ENCODE measurements at places on chromosomes 3 and 15. TPM values are rescaled to one million over a fixed set of nuclear protein-coding genes. Genes with fewer than 3 reads are reported as not detected.

GRCh38 chr3:10928407-10928960, 64.1 kb upstream of the SLC6A1 start:
- no peak for DNase-seq

DNA sequence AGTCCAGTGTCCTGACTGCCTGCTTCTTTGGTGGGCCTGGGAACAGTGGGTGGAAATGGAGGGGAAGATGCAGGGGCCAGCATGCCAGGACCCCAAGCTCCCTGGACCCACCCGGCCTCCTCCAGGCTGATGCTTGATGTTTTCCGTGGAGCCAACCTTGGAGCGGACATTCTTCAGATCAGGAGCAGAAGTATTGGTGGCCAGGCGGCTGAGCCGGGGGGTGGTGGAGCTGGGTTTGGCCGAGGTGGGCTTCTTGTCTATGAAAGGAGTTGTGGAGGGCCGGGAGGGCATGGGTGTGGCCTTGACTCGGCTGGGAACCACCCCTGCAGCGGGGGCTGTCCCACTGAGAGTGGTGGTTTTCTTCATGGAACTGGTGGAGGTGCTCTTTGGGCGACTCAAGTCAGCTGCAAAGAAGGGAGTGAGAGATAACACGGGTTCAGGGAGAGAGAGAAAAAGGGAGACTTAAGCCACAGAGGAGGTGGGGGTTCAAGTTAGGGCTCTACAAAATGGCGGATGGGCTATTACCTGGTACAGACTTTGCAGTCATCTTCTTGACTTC, 67.8 kb downstream of the DHX30 start:
- no peak for DNase-seq

GRCh38 chr3:70999730-71000129, 583.8 kb downstream of the FOXP1 start:
- no peak for DNase-seq

DNA sequence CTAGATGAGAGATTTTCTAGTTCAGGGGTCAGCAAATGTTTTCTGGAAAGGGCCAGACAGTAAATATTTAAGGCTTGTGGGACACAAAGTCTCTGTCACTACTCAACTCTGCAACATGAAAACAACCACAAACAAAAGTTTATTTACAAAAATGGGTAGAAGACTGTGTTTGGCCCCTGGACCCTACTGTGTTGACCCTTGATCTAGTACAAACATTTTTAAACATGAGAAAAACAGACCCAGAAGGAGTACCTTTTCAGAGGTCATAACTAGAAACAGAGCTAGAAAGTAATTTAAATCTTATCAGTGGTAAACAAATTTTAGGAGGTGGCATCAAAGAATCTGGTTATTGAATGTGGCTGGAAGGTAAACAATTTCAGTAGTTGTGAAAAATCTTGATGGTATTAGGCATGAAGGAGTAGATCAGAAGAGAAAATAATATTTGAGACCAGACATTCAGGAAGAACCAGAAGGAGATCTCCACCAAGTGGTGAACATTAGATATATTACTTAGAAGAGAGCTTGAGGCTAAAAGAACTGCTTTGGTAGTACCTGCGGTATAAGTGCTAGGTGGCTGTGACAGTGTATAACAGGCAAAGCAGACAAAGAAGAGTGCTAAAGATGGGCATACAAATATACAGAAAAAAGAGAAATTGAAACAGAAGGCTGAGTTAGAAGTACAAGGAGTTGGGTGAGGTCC, 101.7 kb downstream of the NR1I2 start:
- no peak for DNase-seq

GRCh38 chr15:33584797-33585196, 274.0 kb downstream of the RYR3 start:
- no peak for DNase-seq

DNA sequence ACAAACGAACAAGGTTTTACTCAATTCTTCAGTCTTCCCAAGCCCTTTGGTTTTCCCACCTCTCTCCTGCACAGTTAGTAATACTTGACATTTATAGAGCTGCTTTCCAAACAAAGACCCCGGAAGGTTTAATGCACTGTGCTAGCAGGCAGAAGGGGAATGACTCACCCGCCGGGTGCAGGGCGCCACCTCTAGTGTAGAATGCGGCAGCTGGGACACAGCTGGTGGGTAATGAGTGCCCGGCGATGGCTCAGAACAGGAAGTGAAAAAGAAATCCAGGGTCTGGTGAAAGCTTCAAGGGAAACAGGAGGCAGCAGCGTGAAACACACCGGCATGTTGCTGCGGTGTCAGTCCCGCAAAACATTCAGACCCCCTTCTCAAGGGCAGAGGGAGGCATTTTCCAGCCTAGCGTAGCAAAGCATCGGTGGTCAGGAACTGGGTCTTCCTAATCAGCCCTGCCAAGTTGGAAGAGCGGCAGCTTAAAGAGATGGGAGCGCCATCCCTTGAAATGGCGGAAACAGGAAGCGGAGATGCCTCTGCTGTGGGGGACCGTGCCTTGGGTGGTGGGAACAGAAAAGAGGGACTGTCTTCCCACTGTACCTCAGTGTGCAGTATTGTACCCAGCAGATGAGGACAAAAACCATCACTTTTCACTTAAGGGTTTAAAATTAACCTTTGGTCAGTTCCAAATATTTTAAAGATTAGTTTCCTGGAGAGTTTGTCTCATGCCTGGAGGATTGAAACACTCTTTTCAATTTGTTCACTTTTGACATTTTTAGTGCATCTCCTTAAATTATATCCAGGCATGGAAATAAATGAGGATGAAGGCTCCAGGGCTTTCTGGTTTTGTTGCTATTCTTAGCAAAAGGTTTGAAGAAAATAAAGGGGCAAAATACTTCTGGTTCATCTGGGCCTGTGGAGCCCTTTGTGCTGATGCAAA, 160.7 kb upstream of the MCTP2 start:
- DNase-seq: no peak

- DNase-seq: no peak
Observed at GRCh38 chr15:99324082-99324620, 72.9 kb downstream of the LRRC28 start.

DNA sequence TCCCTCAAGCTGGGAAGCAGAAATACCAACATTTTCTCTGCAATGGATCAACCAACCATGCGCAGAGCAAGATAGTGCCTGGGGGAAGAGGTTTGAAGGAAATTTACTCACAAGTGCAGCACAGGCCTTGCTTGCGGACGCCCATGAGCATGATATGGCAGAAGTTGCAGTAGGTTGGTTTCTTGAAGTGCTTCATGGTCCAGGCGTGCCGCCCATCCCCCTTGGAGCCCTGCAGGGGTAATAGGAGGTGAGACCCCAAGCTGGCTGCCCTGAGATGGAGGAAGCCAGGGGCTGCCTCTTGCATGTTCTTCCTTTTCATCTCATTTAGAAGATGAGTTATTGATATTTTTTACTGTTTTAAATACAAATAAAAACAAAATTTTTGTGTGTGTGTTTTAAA, 86.6 kb downstream of the DGKG start:
- no peak for DNase-seq

RTP1 gene
- total RNA-seq: not detected

RUVBL1 gene
- total RNA-seq: 24.2 TPM

CGNL1 gene
- 31.7 TPM for total RNA-seq

NEDD4 gene
- 51.2 TPM for total RNA-seq

PYGO1 gene
- total RNA-seq: 40.9 TPM

GPR149 gene
- not detected for total RNA-seq

USP50 gene
- total RNA-seq: 1.2 TPM
